Activated effector memory CD4-positive, alpha-beta T cell treated with Interleukin-2 at 50 U/mL for 16 hours (primary cell): ENCODE measurements at places on chromosomes 5 and 9.
A peak's percentile ranks its signal among the peaks of the same experiment; 100 is the strongest.

DNA sequence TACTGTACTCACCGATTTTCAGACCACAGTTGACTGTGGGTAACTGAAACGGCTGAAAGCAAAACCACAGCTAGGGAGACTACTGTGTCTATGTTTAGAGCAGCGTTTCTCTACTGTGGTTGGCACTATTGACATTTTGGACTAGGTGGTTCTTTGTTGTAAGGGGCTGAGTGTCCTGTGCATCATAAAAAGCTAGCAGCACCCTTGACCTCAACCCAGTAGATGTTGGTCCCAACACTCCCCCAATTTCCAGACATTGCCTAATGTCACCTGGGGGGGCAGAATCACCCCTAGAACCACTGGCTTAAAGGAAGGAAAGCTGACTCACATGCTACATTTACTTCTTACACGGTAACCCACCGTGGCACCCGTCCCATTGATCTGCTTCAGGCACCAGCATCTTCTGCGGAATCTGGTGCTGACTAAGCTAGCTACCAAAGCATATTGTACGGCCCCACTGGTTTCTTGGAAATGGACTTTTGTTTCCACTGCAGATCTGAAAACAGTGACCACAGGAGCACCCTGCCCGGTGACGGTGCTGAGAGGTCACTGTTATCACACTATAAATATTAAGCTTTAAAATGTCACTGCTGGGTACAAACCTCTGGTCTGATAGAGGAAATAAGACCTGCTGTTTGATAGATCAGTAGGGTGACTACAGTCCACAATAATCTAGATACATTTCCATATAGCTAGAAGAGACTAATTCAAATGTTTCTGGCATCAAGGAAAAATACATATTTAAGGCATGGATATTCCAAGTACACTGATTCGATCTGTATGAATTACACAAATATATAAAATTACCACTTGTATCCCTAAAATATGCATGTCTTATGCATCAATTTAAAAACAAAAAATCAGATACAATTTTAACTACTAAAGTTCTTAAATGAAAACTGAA lies 151.4 kb downstream of the HSD17B3 start:
- peak; percentile 25 for DNase-seq

- no peak for DNase-seq
Measured at GRCh38 chr9:85041466-85042137, 372.1 kb downstream of the NTRK2 start.

GRCh38 chr5:152303841-152304240 lies 101.2 kb downstream of the NMUR2 start:
- no peak for DNase-seq

GRCh38 chr9:137619240-137620047 lies 639 bp downstream of the EHMT1 start:
- peak; percentile 19 for DNase-seq

DNA sequence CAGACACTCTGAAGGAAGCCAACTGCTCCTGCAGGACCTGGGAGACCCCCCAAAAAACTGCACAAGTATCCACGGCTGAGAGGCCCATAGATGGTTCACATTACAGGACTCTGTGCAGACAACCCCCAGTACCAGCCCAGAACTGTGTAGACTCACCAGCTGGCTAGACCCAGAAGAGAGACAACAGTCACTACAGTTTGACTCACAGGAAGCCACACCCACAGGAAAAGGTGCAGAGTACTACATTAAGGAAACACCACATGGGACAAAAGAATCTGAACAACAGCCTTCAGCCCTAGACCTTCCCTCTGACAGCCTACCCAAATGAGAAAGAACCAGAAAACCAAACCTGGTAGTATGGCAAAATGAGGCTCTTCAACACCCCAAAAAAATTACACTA lies 281.2 kb upstream of the RGMB start:
- no peak for DNase-seq

- no peak for DNase-seq
Measured at GRCh38 chr9:116264361-116264760, 110.8 kb downstream of the PAPPA start.

- DNase-seq = no peak
Measured at GRCh38 chr5:30890377-30890776, 303.1 kb upstream of the CDH6 start.

GRCh38 chr5:83494666-83495065 lies 23.1 kb downstream of the VCAN start:
- no peak for DNase-seq

- no peak for DNase-seq
Measured at GRCh38 chr5:109455598-109456096, 45.9 kb upstream of the PJA2 start.

- no peak for DNase-seq
Measured at GRCh38 chr5:151019331-151019730, 1.1 kb upstream of the GPX3 start.

- DNase-seq = no peak
Measured at GRCh38 chr5:164233791-164234190, 728.4 kb downstream of the MAT2B start.

GRCh38 chr5:144207875-144208444 lies 37.3 kb downstream of the KCTD16 start:
- DNase-seq = no peak

- no peak for DNase-seq
Measured at GRCh38 chr9:115517335-115518075, 399.5 kb upstream of the TNC start.

- no peak for DNase-seq
Measured at GRCh38 chr5:173833196-173833985, 54.8 kb upstream of the CPEB4 start.

DNA sequence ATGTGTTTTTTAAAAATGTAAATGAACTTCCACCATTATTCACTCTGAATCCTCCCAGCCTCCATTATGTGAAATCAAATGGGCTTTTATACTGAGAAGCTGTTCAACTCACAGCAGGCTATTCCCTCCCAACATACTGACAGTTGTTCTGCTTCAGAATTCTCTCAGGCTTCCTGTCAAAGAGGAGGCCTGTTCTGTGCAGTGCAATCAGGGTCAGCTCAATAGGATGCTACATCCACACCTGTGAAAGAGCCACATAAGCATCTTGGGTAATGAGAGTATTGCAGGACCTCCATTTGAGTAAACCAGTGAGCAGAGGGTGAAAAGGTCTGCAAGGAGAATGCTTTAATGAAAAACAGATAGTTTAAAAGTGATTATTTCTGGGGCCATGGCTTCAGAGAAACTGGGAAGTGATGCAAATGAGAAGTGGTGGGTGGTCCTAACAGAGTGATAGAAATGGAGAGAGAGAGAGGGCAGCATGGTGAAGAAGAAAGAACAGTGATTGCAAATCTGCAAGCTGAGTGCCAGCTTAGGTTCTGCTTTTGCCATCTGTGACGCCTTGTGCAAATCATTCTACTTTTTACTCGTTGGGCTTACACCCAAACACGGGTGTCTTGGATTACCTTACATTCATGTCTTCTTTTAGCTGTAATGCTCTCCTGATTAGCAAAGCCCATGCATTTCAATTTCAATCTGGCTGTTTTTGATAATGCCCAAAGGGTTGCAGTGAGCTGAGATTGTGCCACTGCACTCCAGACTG lies 202.5 kb upstream of the NMUR2 start:
- no peak for DNase-seq

DNA sequence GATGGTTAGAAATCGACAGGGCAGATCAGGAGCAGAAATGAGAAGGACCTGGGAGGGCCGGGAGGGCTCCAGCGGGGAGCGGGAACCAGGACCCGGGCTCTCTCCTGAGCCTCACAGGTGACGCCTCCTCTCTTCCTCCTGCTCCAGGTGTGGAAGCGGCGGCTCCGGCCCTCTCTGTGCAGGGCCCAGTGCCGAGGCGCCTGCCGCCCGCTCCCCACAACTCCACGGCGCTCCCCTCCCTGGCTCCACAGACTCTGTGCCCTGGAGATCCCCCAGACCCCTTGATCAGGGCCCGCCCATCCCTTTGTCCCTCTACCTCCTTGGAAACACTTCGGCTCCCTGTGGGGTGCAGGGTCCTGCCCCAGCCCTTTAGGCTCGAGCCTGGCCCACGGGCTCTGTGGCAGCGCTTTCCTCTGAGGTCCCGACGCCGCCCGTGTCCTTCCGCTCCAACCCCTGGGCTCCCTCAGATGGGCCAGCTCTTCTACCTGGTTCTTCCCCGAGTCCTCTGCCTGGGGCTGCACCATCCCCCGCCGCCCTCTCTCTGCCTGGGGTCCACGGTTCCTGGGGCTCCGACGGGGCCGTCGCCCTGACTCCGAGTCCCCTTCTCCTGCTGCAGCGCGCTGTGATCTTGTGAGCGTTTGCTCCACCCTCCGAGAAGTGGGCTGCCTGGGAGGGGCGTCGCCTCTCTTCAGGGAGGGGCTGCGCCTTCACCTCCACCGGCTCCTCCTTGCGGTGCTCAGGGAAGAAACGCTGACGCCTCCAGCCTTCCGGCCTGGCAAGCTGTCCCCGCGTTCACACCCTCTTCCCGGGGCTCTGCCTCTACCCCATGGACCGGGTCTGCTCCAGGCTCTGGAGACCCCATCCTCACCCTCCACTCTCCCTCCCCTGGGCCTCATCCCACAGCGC lies 22.4 kb upstream of the SLC6A3 start:
- DNase-seq = no peak
